Fibroblast of upper back skin (primary cell): ENCODE measurements at places on chromosomes 4 and X.

- DNase-seq, result no peak
Observed at GRCh38 chr4:119139822-119140252, 4.2 kb downstream of the MYOZ2 start.

DNA sequence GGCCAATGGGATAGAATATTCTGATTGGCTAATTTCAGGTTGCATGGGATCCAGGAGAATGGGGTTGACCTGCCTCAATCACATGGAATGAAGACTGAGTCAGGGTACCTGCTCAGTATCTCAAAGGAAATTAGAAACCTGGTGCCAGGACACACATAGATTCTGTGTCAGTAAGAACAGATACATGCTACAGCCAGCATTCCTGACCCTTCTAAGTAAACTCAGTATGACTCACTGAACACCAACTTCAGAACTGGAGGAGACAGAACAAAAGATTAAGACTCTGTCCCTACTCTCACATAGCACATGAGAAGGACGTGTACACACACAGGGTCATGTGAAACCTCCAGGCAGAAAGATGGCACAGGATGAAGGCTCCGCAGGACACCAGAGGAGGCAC lies 54.5 kb downstream of the FAM184B start:
- DNase-seq, result no peak

- DNase-seq, result no peak
Observed at GRCh38 chrX:119042040-119042439, 30.8 kb upstream of the CT47C1 start.

GRCh38 chr4:103375278-103375677 lies 177.1 kb upstream of the CENPE start:
- peak; percentile 16 for DNase-seq

DNA sequence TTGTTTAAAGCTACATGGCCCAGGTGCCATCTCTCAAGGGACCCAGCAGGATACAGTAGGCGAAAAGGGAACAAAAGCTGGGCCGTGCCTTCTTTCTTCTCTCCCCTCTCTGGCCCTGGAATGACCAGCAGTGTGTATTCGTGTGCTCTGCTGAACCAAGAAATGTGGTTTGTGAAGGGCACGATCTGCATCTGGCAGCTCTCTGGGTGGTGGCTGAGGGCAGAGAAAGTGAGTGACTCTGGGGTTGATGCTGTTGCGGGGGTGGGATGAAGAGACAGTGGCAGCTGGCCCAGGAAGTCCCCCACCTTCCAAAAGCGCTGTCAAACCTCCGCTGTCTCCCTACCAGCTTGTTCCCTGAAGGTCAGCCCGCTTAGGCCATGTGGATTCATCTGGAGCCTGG lies 88.3 kb downstream of the CLDN34 start:
- no peak for DNase-seq

GRCh38 chr4:98642991-98643426 lies 15.4 kb downstream of the TSPAN5 start:
- DNase-seq, result peak; percentile 59

GRCh38 chr4:3473181-3473950 lies 10.3 kb downstream of the DOK7 start:
- DNase-seq, result no peak

- DNase-seq, result peak; percentile 6
Observed at GRCh38 chr4:146545102-146545501, 23.4 kb upstream of the SLC10A7 start.

GRCh38 chrX:50054147-50054546 lies 131.8 kb downstream of the CLCN5 start:
- no peak for DNase-seq

GRCh38 chr4:177155454-177155853 lies 154.2 kb upstream of the NEIL3 start:
- DNase-seq, result no peak

- peak; percentile 100 for DNase-seq
Observed at GRCh38 chr4:128776794-128777216, 32.7 kb upstream of the JADE1 start.

GRCh38 chr4:17867276-17867675 lies 56.5 kb downstream of the NCAPG start:
- DNase-seq, result no peak

DNA sequence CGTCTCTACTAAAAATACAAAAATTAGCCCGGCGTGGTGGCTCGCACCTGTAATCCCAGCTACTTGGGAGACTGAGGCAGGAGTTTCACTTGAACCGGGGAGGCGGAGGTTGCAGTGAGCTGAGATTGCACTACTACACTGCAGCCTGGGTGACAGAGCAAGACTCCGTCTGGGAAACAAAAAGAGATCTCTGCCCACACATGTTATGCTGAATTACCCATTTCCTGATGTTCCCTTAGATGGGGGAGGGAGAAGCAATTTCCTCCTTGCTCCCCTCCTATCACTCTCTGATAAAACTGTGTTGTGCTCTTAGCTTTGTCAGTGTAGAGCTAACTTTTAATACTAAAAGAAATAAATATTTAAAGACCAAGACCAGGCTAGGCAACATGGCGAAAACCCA lies 102.5 kb downstream of the LARP7 start:
- DNase-seq, result no peak

DNA sequence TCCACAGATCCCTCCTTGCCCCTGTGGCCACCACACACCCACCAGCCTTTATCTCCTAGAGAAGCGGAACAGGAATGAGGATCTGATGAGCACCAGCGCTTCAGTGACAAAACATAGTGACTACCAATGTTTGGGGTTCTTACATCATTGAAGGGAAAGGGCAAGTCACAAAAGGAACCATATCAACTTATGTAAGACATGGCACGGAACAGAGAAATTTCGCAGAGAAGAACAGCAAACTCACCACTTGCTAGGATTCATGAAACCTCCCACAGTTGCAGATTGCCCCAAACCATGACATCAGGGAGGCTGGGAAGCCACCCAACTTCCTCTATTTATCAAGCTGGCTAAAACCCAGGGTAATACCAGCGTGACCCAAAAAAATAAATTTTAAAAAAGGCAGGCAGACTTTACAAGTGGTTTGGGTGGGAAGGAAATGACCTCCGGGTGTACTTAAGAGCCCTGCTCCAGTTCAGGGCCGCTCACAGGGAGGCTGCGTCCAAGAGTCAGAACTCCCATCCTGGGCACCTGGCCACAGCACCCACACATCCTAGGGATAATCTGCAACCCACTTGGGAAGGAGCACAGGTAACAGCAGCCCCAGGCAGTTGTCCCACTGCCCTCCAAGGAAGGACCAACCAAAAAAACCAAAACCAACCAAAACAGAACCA lies 36.0 kb downstream of the ADGRG2 start:
- no peak for DNase-seq

DNA sequence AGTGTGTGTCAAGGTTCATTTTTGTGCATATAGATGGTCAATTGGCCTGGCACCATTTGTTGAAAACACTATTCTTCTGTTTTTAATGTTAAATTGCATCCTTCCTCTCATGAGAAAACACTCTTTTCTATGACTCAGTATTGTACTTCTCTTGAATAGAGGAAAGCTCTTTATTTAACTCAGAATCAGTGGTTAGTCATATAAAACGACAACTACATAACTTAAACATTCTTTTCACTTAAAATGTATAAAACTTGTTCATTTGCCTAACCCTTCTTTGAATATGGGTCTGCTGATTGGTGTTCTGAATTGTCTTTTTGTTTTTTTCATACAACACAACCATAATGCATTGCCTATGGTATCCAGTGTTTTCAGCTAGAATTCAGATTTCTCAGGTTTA lies 17.2 kb upstream of the MRPL1 start:
- DNase-seq, result no peak

GRCh38 chr4:166594326-166594946 lies 639.9 kb downstream of the SPOCK3 start:
- DNase-seq, result peak; percentile 55

- no peak for DNase-seq
Observed at GRCh38 chr4:7863911-7864681, 75.6 kb downstream of the AFAP1 start.
